T-helper 17 cell (primary cell): ENCODE measurements at places on chromosomes 7 and 10.

DNA sequence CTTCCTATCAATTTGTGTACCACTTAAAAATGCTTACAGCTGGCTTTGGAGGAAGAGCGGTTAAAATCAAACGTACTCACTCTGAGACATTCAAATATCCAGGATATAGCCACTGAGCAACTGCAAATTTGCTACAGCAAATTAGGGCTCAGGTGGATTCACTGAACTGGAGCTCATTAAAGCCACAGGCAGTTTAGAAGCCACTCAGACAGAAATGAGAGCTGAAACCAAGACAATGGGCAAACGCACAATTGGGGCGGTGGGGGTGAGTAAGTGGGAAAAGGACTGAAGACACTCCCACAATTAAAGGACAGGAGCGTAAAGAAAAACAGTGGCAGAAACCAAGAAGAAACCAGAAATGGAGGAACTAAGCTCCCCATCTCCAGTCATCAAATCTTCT, 20.5 kb downstream of the MPP7 start:
- no peak for DNase-seq

DNA sequence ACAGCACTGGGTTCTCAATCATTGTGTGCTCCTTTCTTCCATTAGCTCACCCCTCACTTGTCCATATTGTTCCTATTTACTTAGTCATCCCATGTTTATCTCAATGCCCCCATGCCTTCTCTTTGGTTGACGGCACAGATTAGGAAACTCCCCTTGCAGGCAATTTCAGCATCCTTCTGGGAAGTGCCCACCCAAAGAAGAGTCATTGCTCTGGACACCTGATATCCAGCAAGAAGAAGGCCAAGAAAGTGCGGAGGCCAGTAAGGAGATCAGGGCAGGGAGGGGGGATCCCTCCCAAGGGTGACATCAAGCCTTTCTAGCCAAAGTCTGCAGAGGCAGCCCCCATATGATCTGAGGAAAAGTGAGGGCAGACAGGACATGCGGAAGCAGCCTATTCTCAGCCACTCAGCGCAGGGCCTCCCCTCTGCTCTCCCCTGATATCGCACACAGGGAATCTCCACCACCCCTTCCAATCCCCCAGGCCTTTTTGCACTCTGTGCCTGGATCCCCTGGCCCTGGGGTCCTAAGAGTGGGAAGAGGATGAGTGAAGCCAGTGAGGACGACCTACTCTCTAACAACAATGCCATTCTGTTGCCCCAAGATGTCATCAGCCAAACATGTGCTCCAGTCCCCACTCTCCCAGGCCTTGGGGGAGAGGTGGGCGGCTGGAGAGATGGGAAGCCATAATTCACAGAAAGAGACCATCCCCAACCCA, 1.8 kb downstream of the TRPV6 start:
- DNase-seq = no peak

- DNase-seq = no peak
Observed at GRCh38 chr7:116229366-116229765, 19.0 kb downstream of the TES start.

DNA sequence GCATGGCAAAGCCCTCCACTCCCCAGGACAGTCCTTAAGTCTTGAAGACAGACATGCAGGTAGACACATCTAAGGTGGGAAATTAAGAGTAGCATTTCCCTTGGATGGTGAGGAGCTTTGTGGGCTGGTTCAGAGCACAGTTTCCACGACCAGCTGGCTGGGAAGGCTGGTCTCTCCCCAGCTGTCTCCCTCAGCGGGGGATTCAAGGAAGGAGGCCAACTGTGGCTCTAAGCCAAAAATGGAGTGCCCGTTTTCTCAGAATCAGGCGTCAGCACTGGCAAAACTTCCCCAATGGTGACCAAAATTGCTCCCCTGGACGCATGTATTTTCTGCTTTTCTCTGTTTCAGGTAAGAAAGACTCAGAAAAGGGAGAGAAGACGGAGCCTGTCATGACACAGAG, 230.6 kb upstream of the FZD8 start:
- no peak for DNase-seq

GRCh38 chr7:38316733-38317360, 43.4 kb upstream of the TARP start:
- no peak for DNase-seq

DNA sequence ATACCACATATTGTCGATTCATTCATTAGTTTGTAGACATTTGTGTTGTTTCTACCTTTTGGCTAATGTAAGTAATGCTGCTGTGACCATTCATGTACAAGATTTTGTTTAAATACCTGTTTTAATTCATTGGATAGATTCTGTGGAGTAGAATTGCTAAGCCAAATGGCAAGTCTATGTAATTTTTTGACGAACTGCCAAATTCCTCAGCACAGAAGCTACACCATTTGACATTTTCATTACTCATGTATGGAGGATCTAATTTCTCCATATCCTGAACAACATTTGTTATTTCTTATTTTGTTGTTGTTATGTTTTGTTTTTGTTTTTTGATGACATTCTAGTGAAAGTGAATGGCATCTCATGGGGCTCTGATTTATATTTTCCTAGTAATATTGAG, 1351.3 kb upstream of the SORCS1 start:
- DNase-seq = no peak

GRCh38 chr7:21690705-21691104, 147.9 kb downstream of the DNAH11 start:
- no peak for DNase-seq

DNA sequence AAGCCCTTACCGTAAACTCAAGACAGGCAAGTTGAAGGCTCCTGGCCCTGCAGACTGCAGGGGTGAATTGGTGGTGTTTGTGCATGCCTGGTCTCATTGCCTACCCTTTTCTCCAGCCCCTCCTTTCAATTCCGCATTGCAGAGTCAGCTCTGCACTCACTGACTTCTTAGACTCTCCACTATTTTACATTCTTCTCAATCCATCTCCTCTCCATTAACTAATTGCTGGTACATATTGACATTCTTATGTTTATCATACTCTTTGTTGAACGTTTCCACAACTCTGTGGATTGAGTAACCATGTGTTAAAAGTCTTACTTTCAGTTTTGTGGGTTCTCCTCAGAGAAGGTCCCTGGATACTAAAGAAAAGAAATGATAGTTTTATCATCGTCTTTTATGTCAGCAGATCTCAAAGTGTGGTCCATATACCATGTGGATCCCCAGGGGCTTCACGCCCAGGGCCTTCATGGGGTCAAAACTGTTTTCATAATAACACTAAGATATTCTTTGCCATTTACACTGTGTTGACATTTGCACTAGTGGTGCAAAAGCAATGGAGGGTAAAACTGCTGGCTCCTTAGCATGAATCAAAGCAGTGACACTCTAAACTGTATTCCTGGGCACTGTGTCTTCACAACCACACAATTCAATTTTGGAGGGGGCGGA, 135.4 kb upstream of the FZD1 start:
- DNase-seq = no peak

DNA sequence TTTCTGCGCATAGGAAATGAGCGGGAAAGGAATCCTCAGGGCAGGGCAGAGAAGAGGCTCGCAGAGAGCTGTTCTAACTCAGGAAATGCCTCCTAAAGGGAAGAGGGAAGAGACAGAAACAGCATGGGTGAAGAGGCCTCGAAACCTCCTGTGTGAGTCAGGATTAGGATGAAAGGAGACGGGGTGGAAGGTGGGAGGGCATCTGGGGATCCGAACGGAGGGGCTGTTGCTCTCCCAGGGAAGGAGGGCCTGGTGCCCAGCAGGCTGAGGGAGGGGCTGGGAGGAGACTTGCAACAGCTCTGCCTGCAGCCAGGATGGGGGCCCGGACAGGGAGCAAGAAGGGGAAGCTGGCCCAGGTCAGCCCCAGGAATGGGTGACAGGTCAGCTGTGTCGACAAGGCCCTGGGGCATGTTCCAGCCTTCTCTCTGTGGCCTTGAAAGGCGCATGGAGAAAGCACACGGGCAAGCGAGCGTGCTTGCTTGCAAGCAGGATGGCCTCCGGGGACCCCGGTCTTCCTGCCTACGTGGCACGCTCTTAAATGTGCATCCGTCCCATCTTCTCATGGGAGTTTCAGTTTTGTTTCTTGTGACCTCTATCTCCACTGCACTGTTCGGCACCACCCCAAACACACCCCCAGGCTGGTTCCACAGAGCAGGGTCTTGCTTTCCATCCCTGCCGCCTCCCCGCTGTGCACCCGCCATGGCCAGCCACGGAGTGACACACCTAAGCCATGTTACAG, 63.5 kb downstream of the HIPK2 start:
- DNase-seq = no peak
